ENCODE measurements at places on chromosomes 3 and 15.

DNA sequence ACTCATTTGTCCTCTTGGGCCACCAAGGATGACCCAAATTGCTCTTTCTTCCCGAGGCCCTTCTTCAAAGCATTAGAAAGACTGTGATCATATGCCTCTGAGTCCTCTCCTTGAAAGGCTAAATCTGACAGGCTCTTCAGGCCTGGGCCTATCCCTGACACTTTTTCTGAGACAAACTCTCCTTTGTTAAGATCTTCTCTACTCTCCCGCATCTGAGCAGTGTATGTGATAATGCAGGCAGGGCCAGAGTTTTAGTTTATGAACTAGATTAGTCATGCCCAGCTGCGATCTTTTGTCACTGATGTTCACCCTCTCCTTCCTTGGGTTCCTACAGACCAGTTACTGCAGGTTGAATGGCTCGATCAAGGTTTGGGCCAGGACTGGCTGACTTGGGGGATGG, 39.2 kb downstream of the MASP1 start:
- DNase-seq, result no peak

GRCh38 chr3:16476636-16477035, 36.9 kb downstream of the RFTN1 start:
- no peak for DNase-seq

DNA sequence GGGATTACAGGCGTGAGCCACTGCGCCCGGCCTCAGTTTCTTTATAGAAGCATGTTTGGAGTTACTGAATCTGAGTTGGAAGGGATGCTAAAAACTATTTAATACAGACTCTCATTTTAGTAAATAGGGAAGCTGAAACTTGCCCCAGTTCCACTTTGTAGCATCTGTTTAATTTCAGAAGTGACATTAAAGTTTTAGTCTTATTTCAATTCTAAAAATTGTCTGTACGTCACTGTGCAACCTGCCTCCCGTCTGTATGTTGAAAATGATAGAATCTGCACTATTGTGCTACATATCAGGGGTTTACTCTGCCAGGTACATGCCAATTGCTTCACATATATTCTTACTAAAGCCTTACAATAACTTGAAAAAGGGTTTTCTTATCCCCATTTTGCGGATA, 15.3 kb downstream of the CNOT10 start:
- DNase-seq, result no peak

- DNase-seq, result no peak
These were observed 75.5 kb downstream of the ADAMTS9 start for GRCh38 chr3:64612082-64612860.
